ENCODE measurements at places on chromosomes 7 and 10.
A peak's percentile ranks its signal among the peaks of the same experiment; 100 is the strongest.

GRCh38 chr10:24209432-24209771 lies 464 bp downstream of the KIAA1217 start:
- no peak for DNase-seq

DNA sequence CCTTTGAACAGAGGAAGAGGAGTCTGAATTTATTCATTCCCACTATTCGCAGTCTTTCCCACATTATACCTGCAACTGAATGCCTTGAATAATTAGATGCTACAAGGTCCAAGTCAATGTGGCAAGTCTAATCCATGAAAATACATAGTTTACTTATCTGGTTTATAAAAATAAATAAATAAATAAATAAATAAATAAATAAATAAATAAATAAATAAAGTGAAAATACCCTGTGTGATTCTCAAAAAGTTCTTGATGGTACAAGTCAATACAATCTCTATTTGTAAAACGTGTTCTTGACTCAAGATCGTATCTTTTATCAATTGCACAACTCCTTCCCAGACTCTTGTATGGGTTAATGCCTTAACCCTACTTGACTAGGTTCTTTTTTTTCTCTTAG lies 417.7 kb downstream of the ZWINT start:
- no peak for DNase-seq

DNA sequence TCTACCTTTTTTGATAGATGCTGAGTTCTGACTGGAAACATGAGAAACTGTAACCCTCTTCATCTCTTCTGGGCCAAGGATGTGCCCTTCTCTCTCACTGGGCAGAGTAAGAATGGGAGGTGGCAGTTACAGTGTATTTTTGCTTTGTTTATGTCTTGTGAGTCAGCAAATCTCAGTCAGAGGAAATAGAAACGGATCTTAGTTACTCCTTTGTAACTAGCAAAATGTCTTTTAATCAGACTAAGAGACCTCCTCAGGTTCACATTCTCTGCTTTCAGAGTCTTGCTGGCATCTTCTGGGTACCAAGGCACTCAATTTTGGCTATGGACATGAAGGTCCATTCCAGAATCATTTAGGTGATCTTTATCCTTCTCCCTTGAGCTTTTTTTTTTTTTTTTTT lies 70.9 kb downstream of the HHEX start:
- no peak for DNase-seq

DNA sequence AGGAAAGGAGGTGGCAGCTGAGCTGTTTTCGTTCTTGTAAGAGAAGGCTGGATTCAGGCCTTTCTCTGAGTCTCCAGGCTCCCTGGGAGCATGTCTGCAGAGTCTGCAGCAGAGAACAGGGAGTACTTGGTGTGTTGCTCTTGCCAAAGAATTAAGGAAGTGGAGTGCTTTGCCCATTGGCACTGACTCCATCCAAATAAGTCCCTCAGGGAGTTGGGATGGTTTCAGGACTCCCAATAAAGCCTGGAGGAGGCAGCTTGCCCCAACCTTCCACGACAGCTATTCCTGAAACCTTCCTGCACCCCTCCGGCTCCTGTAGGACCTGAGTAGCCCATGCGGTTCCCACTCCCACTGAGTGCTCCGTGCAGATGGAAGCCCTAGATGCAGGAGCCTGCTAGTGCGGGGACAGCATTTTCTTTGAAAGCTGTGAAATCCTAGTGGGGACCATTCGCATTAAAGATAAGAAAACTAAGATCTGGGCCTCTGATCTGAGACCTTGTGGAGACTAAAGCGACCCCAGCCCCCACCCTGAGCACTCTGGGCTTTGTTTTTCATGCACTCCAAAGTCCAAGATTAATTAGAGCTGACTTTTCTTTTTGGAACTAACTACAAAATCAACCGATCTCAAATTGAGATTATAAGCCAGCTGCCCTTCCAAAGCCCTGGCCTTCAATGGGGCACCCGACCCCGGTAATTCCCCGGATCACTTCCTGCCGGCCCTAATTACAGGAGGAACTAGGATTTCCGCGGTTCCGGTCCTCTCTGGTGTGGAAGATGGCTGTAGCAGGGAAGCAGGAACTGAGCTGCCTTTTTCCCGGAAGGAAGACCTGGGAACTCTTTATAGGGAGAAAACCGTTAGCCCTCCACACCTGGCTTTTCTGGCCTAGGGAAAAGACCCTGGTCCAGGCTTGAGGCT lies 110.2 kb downstream of the COL13A1 start:
- peak; percentile 41 for DNase-seq

DNA sequence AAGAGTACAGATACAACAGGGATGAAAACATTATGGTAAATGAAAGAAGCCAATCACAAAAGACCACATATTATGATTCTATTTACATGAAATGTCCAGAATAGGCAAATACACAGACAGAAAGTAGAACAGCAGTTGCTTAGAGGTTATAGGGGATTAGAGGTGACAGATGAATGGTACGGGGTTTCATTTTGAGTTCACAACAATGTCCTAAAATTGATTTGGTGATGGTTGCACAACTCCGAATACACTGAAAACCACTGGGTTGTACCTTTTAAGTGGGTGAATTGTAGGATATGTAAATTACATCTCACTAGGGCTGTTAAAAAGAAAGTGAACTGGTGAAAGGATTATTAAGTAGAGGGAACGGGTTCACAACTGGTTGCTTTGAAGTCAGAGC lies 76.3 kb upstream of the MRLN start:
- DNase-seq: no peak

DNA sequence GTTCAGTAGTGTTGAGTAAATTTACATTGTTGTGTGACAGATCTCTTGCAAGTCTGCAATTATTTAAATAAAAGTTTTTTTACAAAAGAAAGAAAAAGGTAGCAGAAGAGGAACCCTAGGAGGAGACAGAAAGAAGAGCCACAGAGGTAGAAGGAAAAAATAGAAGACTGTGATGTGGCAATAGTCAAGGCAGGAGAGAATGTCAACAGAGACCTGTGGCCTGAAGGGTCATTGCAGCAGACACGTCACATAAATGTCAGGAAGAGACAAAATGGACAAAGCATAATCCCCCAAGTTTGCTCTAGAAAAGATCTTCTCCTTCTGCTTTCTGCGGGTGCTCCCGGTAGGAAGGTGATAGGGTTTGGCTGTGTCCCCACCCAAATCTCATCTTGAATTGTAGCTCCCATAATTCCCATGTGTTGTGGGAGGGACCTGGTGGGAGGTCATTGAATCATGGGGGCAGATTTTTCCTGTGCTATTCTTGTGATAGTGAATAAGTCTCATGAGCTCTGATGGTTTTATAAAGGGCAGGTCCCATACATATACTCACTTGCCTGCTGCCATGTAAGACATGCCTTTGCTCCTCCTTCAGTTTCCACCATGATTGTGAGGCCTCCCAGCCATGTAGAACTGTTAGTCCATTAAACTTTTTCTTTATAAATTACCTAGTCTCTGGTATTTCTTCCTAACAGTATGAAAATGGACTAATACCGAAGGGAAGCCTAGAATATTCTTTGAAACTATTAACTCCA lies 41.1 kb upstream of the KDM7A start:
- no peak for DNase-seq

- DNase-seq: no peak
Measured at GRCh38 chr7:14596421-14596820, 306.1 kb downstream of the DGKB start.

DNA sequence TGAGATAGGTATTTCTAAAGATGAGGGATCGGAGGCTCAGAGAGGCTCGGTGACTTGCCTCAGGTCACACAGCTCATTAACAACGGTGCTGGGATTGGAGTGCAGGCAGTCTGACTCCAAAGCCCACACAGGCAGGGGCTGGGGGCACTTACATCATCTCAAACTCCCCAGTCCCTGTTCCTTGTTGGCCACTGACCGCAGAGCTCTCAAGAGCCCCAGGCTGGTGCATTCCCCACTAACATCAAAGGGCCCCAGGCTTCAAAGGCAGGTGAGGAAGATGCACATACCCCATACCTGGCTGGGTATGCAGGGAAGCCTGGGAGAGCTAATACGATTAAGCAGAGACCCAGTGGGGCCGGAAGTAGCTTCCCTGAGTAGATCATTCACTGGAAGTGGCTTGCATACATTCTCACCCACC lies 13.7 kb upstream of the NODAL start:
- DNase-seq: no peak

GRCh38 chr7:94697035-94697974 lies 41.4 kb upstream of the SGCE start:
- no peak for DNase-seq

DNA sequence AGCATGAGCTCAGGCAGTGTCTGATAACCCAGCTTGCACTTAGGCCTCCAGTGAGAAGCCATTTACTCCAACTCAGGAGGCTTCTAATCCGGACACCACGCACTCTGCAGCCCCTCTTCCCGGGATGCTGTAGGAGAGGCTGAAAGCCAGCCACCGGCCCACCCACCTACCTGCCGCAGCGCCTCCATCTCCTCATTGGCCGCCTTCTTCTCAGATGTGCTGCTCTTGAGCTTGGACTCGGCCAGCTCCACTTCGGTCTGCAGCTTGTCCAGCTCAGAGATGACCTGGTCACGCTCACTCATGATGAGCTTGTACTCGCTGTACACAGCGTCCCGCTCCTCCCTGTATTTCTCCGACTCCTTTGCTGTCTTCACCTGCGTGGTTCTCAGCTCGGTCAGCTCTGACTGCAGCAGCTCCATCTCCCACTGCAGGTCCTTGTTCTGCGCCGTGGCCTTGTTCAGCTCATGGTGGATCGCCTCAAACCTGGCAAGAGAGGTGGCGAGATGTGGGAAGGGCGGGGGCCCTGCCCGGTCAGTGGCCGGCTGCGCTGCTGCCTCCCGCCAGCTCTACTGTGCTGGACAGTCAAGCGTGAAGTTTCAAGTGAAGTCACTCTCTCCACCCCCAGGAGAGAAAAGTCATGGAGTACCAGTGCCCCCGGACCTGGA lies 84.7 kb downstream of the DLG5 start:
- no peak for DNase-seq

DNA sequence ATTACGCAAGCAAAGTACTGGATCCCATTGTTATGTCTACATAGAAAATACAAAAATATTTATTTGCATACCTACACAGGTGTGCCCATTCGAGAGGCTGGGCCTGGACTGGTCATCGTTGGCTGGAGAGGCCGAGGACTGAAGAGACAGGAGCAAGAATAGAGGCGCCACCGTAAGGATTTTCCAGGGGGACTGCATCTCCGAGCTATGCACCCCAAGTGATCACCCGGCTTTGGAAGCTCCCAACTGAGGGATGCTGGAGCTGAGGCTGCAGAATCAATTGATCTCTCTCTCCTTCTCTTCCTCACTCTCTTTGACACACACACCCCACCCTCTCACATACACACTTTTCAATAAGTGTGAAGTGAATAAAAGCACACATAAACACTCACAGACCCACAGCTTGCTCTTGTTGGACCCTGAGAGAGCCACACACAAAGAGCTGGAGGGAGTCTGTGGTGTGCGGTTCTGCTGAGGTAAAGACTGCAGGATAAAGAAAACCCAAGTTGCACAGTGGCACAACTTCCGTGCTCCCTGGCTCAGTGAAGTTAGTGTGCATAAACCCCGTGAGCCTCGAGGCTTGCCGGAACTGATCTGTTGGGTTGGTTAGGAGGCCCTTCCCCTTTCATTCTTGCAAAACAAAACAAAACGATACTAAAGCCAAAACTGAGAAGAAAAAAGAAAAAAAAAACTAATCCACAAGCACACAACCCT lies at the start of gene AOAH:
Gene AOAH, minus strand, starts transcription at position 544 of the 714 bp plus-strand sequence. Its CDS starts 346 bp downstream, at position 198.
- peak; percentile 56 for DNase-seq

DNA sequence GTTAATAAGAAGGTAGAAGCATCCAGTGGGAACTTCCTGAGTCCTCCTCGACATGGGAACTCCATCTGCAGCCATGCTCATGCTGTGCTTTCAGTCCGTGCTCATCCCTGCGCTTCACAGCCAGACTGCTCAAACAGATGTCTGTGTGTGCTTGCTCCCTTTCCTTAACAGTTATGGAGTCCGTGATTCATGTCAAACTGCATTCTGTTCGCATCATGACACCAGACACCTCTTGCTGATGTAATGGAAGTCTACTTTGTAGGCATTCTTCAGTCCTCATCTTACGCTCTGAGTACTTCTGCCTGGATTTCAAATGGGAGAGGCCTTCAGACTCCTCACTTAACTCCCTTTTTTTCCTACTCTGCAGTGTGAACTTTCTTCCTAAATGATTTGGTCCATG lies 304.9 kb downstream of the SUGCT start:
- no peak for DNase-seq

DNA sequence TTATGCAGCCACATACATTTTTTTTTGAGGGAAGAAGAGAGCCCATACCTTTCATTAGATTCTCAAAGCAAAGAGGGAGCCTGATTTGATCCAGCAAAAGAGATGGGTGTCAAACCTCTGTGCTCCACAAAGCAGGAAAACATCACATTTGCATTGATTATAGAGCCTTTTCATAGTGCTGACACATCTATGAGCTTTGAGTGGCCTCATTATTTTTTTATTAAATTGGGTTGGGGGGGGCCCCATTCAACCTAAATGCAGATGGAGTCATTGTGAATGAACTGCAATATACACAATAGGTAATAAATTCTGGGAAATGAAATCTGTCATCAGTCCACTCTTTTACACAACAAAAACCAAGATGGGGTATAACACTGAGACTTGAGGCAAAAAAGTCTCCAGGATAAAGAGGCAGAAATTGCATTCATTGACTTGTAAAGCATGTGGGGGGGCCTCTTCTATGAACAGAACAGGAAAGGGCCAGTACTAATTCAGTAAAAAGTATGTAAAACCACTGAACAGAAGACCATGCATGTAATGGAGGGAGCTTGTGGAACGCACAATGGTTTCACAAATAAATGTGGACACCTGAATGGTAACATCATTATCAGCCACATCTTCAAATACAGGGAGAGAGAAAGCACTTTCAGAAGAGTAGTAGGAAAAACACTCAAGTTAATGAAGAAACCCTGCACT lies 17.7 kb upstream of the ASB4 start:
- no peak for DNase-seq

GRCh38 chr7:41709621-41710020 lies 6.7 kb upstream of the INHBA start:
- DNase-seq: no peak

DNA sequence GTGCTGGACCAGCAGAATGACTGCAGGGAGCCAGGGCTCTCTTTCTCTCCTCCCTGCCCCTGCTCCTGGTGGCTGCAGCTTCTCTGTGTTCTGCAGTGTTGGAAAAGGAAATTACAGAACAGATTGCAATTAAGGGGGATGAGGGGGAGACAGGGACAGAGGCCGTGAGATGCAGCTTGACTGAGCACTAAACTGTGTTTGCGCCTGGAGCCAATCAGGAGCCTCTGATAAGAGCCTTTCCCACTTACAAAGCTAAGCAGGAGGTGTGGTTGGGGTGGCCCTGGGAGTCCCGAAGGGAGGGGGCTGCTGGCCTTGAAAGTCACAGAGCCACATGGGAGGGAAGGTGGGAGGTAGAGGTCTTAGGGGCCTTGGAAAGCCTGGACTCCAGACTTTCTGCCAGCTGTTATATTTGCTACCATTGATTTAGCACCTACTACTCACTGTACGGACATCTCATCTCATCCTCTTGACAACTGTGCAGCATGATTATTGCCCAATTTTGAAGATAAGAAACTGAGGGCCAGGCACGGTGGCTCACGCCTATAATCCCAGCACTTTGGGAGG lies 26.7 kb downstream of the TRIM8 start:
- no peak for DNase-seq

DNA sequence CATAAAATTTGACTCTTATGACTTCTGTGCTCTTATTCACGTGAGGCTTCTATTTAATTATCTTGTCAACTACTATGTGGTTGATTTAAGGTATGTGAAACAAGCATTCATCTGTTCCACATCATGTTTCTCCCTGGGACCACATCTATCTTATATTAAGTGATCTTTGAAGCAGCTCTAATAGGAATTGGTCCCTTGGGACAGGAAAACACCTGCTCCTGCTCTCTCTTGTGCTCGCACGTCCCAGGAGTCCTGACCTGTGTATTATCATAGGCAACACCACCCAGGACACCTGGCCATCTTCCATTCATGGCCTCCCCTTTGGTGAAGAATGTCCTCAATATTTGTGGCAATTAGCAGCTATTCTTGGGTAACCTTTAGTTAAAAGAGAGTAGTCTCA lies 269.2 kb downstream of the NRG3 start:
- no peak for DNase-seq

All from left ventricle myocardium superior (tissue), 1 donor.